ENCODE measurements at places on chromosomes 3 and 15.

GRCh38 chr3:130743354-130743753, 3.3 kb downstream of the PIK3R4 start:
- DNase-seq, result no peak

DNA sequence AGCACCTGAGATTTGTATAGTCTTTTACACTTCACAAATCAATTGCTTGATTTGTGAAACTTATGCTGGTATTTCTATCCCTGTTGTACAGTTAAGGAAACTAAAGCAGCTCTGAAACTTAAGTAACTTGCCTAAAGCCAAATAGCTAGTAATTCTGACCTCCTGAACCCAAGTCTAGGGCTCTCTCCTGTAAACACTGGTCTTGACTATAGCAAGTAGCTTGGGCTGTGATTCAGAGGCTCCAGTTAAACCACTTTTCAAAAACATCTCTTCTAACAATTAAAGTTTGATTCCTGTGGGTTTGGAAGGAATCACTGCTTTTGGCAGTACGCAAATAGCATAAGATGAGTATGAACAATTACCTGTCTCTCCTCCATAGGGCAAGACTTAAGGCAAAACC, 18.5 kb upstream of the CMTM8 start:
- DNase-seq, result no peak

DNA sequence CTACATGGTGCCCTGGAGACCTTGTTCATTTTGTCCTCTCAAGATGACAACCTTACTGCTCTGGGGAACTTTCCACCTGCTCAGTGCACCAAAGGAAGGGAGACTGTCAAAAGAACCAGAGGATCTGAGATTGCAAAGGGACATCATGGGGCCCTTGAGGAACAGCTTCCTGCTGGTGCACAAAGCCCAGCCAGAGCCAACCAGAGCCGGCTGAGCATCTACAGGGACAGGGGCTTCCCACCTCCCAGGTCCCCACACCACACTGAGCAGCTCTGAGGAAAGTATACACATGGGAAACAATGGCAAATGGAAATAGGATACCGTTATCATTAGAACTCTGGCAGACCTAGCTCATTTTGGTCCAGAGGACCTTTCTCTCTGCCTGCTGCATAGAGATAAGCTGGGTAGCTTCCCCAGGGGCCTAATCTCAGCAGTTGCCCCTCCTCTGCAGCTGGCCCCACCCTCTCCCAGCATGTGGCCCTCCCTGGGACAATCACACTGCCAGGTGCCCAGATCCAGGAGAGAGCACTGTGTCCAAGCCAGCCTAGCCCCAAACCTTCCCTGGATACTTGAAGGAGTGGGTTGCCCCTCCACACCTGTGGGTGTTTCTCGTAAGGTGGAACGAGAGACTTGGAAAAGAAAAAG, 123.4 kb upstream of the PRR20G start:
- DNase-seq, result no peak

GRCh38 chr15:31365655-31366127, 39.1 kb downstream of the KLF13 start:
- peak; percentile 84 for DNase-seq

GRCh38 chr3:32285891-32286290, 47.4 kb downstream of the CMTM8 start:
- DNase-seq, result no peak

GRCh38 chr15:99100245-99101173, 4.4 kb upstream of the SYNM start:
- peak; percentile 30 for DNase-seq

DNA sequence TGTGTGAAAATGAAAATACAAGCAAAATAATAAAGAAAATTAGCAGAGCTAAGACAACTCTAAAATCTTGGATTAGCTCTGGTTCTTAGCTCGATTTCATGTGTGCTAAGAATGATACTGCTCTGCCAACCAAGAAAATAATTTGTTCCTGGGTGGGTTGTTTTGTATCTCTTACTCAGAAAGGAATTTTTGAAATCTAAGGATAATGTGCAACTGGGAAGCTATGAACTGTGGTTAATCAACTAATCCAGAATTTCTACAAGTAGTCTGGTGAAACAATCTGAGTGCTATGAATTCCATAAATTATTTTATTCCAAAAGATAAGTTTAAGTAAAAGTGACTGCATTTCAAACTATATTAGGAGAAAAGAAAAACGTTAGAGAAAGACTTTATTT, 92.0 kb downstream of the TFDP2 start:
- no peak for DNase-seq

DNA sequence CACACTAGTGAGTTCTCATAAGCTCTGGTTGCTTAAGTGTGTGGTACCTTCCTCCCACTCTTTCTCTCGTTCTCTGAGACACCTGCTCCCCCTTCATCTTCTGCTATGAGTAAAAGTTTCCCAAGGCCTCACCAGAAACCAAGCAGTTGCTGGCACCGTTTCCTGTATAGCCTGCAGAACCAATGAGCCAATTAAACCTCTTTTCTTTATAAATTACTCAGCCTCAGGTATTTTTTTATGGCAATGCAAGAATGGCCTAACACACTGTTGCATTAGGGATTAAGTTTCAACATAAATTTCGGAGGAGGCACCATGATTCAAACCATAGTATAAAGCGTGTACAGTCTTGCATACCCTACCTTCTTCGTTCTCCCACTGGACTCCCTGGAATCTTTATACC, 252.3 kb upstream of the CHRM5 start:
- DNase-seq, result no peak

DNA sequence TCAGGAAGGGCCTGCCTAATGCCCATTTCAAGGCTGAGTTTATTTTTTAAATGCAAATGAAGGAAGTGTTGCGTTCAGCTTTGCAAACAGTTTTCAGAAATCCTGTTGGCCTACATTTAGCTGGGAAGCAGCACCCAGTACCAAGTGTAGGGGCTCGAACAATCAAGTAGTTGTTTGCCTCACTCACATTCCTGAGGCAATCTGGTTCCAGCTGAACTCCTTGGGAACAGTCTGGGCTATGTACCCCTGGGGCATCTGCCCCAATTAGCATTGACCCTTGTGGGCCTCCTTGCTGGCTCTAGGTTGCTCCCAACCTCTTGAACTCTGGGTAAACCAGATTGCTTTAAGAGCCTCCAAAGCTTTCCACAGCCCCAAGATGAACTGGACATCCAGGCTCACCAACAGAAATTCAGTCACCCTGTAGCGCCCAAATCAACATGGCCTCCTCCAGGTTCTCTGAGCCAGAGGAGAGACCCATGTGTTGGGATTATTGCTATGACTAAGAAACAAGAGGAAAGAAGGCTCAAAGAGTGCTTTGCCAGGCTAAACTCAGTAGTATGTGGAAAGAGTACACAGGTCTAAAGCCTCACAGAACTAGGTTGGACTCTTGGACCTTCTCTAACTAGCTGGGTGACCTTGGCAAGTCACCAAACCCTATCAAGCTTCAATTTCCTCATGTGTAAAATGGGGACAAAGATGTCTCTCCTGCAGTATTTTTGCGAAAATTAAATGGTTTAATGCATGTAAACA, 532.7 kb downstream of the SOX2 start:
- DNase-seq, result no peak

DNA sequence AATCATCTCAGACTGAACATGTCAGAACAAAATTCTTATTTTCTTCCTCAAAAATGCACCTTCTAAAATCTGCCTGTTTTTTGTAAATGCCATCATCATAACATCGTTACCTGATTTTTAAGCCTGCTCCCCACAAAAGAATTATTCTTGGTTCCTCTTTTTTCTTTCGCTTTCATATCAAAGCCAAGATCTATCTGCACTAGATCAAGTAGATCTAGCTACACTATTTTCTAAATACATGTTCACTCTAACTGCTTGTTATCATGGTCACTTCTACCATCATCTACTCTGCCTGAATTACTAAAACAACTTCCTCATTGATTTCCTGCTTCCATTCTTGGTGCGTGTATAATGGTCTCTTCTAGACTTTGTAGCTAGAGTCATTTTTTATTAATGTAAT, 217.7 kb downstream of the ARPP21 start:
- no peak for DNase-seq

DNA sequence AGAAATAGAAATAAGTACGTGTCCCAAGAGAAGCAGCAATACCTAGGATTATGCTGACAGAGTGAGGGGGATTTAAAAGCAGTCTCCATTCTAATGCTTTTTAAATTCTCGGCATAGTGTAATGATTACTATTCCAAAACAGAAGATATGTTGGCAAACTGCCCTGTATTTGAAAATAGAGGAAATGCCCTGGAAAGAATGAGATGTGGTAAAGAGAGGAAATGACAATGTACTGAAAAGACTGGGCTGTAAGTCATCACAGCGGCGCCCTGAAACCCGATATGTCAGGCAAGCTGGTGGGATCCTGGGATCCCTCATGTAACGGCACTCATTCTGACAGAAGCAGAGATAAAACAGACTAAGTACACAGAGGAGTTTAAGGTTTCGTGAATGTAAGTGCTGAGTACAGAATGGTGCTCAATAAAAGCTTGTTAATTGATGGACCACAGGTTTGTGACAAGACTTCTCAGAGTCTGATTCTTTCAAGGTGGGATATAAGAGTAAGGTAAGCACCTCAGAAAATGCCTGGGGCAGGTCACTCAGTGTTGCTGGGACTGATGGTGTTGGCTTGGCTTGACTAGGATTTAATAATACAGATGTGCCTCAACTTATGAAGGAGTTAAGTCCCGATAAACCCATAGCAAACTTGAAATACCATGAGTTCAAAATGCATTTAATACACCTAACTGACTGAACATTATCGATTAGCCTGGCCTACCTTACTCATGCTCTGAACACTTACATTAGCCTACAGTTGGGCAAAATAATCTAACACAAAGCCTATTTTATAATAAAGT, 91.4 kb downstream of the NFKBIZ start:
- DNase-seq, result peak; percentile 89

DNA sequence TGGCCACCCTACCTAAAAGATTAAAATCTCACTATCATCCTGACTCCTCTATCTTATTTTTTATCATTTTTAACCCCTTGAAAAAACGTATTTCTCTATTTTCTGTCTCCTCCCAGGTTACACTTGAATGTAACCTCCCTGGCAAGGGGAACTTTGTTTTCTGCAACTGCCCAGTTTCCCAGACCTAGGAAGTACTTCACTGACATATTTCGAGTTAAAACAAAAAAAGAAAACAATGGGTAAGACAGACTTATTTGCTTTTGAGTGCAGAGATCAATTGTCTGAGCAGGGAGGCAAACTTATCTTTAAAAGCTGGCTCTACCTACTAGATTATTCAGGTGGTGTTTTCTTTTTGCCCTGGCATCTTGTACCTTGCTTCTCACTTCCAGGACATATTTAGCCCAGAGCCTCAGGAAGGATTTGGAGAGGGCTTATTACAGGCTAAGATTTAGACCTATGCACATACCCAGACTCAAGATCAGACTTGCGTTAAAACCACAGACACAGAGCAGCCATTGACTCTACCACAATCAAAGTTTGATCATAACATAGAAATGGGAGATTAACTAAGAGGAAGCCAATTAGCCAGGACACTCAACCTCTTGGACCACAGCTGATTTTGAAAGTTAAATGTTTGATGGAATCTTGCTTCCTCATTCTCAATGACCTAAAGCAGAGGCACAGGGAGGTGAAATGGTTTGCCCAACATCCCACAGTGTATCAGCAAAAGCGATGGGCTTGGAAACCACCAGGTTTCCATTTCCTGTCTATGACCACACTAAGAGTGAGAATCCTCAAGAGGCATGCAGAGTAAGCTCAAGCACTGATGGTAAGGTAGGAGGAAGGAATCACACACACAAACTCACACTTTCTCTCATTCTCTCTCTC, 169.5 kb upstream of the THBS1 start:
- DNase-seq, result no peak

DNA sequence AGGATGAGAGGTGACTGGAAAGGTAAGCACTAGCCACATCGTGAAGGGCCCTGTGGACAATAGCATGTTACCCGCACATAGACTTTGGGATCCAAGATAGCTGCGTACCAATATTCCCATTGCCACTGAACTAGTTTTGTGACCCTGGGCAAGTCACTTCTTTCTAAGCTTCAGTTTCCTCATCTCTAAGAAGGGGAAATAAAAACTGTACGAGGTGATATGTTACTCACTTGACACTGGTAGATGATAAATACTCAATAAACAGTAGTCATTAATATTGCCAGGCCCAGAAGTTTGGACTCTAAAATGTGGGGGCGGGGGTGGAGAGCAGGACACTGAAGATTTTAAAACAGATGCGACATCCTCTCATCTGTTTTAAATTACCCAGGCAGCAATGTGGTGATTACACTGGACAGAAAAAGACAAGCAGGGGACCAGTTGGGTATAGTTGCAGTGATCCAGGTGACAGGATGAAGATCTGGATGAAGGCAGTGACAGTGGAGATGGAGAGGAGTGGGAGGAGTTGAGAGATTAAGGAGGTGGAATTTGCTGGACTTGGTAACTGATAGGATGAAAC, 2.5 kb downstream of the ATG7 start:
- DNase-seq, result no peak

DNA sequence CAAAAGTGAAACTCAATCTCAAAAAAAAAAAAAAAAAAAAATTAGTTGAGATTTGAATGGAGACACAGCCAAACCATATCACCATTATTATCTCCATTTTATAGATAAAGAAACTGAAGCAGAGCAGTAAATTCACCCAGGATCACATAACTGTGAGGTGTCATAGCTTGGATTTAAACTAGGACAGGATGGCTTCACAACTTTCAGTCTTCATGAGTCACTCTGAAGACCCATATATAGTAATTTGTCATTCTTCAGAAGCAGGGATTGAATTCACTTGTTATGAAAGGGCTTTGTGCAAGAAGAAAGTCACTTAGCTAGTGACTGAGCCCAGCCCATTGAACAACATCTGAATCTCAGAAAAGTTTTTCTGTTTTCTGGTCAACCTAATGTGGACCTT, 60.5 kb upstream of the LRIG1 start:
- DNase-seq, result no peak

DNA sequence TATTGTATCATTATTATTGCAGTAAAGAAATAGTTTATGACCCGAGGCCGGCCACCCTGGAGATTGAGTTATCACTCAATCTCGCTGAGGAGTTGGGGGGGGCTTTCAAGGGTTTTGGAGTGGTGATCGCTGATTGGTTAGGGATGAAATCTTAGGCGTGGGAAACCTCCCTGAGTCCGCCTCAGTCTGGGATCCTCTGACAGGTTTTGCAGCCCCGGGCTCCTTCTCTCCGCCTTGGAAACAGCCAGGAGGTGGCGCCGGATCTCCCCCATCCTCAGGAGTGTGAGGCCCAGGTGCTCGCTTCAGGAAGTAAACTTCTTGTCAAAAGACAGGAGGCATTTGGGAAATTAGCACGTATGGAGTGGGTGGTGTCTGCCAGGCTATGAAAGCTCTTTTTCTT, 41.1 kb upstream of the SEC61A1 start:
- peak; percentile 18 for DNase-seq

GRCh38 chr3:172388412-172389078, 59.7 kb downstream of the GHSR start:
- DNase-seq, result no peak

All from fibroblast of the conjunctiva (primary cell).